ENCODE measurements at places on chromosomes 16 and 17. TPM values are rescaled to one million over a fixed set of nuclear protein-coding genes. Genes with fewer than 3 reads are reported as not detected.

DNA sequence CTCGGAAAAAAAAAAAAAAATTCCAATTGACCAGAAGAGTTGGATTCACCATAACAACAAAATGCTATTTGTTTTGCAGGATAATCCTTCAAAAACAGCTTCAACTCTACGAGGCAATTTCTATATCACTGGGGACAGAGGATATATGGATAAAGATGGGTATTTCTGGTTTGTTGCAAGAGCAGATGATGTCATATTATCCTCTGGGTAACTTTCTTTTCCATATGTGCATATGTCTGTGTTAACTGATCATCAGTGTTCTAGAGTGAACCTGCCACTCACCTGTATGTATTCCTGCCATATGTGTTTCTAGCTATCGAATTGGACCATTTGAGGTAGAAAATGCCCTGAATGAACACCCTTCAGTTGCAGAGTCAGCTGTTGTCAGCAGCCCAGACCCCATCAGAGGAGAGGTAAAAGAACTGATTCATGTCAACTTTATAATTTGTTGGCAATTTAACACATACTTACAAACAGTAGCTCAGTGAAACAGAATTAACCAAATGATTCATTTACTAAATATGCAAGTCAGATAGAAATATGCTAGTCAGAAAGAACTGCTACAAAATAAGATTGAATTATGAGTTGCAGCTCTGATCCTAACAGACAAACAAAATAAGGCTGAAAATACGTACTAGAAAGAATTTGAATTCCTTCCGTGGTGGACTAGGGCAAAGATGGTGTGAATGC, 14.2 kb downstream of the ERI2 start:
- DNase-seq, result no peak

- DNase-seq, result no peak
These were observed 12.0 kb downstream of the IL21R start for GRCh38 chr16:27413956-27414355.

Gene KRT32
- not detected for total RNA-seq

GRCh38 chr17:1467258-1467657, 11.2 kb upstream of the CRK start:
- no peak for DNase-seq

Gene PRSS36
- 0.72 TPM for total RNA-seq

DNA sequence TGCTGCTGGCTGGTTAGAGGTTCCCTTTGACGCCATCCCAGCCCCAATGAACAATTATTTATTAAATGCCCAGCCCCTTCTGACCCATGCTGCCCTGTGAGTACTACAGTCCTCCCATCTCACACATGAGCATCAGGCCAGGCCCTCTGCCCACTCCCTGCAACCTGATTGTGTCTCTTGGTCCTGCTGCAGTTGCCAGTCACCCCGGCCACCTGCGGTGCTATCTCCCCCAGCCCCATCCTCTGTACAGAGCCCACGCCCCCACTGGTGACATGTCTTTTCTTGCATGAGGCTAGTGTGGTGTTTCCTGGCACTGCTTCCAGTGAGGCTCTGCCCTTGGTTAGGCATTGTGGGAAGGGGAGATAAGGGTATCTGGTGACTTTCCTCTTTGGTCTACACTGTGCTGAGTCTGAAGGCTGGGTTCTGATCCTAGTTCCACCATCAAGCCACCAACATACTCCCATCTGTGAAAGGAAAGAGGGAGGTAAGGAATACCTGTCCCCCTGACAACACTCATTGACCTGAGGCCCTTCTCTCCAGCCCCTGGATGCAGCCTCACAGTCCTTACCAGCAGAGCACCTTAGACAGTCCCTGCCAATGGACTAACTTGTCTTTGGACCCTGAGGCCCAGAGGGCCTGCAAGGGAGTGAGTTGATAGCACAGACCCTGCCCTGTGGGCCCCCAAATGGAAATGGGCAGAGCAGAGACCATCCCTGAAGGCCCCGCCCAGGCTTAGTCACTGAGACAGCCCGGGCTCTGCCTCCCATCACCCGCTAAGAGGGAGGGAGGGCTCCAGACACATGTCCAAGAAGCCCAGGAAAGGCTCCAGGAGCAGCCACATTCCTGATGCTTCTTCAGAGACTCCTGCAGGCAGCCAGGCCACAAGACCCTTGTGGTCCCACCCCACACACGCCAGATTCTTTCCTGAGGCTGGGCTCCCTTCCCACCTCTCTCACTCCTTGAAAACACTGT, 11.3 kb downstream of the CX3CL1 start:
- no peak for DNase-seq

GRCh38 chr17:3535253-3535995, 22.2 kb downstream of the TRPV3 start:
- DNase-seq, result peak; percentile 82

- no peak for DNase-seq
These were observed 49.6 kb downstream of the CYLD start for GRCh38 chr16:50791522-50791921.

GRCh38 chr17:4641297-4642195, at the start of gene ALOX15:
ALOX15 (minus strand) TSS chr17:4641678; CDS start chr17:4641651, 27 bp downstream.
- DNase-seq, result no peak

Gene ANKRD40CL
- not detected for total RNA-seq

DNA sequence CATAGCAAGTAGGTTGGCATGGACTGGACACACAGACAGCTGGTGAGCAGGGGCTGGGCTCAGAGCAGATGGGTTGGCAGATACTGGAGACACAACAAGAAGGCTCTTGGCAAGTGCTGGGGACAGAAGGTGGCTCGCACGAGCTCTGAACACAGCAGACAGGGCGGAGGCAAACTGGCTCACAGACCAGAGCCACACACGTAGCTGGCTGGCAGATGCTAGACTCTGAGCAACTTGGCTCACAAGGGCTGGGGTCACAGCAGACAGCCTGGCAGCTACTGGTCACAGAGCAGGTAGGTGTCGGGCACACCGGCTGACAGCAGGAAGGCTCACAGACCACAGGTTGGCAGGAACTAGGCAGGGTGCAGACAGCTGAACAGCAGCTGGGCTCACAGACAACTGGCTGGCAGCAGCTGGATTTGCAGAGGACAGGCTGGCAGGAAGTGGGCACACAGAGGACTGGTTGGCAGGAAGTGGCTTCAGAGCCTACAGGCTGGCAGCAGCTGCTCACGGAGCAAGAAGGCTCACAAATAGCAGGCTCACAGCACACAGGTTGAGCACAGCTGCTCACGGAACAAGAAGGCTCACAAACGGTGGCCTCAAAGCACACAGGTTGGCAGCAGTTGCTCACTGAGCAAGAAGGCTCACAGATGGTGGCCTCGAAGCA, 725 bp downstream of the KRTAP16-1 start:
- peak; percentile 73 for DNase-seq

- no peak for DNase-seq
These were observed 27.4 kb downstream of the BCO1 start for GRCh38 chr16:81265658-81266451.

Gene NOS2
- not detected for total RNA-seq

GRCh38 chr16:56743840-56744239, 13.9 kb downstream of the NUP93 start:
- DNase-seq, result no peak

DNA sequence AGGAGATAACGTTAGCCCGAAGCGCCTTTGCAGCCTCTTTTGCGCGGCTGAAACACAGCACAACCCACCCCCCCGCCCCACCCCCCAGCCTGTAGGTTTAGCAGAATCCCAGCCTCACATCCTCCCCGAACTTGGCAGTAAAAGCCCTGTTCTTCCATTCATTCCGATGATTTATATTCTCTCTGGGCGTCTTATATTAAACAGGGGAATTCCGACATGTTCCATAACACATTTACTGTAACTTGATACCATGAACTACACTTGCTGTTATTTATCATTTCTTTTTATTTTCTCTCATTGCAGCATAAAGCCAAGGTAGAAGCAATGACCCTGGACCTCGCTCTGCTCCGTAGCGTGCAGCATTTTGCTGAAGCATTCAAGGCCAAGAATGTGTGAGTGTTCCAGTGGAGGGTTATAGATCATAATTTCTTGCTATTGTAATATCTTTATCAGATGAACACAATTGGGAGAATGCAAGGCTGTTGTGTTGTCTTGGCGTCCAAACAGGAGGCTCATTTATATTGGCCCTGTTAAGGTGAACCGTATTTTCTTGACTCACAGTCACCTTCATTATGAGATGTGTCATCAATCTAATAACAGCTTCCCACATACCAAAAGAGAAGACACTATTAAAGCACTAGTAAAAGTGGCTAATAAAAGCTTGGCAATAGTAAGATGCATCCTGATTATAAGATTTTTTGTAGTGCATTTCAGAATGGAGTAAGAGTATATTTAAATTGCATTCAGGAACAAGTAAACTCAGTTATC, 287.3 kb downstream of the WWOX start:
- DNase-seq, result no peak

DNA sequence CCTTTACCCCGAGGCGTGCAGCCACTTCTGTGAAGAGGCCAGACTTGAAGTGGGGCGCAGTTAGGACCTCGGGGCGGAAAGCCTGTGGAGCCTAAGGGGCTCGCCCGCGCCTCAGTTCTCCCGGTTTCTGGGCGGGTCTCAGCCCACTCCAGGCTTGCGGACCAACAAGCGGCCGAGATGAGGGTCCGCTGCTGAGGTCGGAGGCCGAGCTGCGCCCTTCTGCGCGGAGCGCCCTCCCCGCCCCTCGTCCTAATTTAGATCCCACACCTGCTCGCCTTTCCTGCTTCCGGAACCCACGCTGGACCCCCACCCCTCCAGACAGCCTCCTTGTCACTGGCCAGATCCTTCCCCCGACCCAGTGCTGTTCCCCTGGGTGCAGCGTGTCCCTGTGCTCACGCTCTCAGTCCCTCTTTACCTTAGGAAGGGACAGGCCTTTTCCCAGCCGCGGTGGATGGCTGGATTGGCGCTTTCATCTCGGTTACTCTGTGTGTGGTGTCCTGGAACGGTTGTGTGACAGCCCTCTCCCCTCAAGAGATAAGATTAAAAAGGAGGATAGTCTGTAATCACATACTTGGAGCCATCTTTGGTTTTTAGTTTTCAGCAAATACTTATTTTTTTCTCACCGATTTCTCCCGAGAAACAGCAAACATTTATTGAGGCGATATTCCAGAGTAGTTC, 933 bp upstream of the ATXN7L3 start:
- no peak for DNase-seq

GRCh38 chr17:47286198-47286914, 32.7 kb downstream of the ITGB3 start:
- DNase-seq, result no peak

DNA sequence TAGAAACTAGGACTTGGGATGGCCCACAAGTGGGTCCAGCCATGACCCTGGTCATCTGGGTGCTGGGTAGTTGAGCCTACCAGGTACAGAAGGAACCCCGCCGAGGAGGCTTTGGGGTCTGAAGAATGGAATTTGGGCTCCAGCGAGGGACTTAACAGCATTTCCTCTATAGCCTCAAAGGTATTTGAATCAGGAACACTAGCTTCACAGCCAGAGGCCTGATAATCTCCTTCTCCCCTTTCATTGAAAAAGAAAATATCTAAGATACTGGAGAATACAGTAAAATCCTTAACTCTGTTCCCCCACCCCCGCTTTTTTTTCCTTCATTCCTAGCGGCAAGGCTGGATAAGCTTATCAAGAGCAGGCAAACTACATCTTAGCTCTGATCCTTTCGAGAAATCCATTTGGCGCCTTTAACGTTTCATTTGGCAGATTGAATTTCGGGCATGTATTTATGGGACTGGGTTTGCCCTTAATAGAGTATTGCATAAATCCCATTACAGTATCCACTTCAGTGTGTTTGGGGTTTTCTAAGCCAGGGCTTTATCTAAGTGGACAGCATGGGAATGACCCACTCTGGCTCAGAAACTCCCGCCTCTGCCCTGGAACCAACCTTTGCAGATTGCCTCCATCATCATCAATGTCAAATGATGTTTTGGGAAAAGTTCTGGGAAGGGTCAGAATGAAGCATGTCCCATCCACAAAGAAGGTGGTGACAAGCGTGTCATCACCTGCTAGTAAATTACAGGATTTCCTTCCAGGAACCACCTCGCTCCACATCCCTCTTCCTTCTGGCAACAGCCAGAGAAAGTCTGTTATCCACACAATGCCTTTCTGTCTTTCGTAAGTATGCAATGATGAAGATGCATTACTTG, 36.9 kb downstream of the XYLT1 start:
- DNase-seq, result no peak

Gene CKLF
- 99.7 TPM for total RNA-seq

Gene MYH3
- total RNA-seq, result 4.1 TPM

GRCh38 chr17:74877592-74878548, 5.1 kb upstream of the FDXR start:
- DNase-seq, result no peak

DNA sequence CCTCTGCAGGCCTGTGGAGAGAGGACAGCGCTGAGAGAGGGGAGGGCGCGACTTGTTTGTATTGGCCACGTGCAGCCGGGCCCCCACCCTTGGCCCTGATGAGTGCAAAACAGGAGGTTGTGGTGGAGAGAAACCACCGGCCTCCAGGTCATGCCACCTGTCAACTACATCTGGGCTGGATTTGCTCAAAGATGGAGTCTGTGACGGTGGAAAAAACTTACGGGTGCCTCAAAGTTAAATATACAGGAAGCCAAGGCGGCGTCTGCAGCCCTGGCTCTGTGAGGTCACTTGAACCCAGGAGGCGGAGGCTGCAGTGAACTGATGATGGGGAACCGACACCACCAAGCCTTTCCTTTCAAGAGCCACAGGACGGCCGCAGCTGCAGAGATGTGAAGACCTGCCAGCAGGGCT, 15.7 kb downstream of the C16orf74 start:
- peak; percentile 82 for DNase-seq

GRCh38 chr16:28277537-28278388, 14.6 kb upstream of the SBK1 start:
- peak; percentile 92 for DNase-seq

DNA sequence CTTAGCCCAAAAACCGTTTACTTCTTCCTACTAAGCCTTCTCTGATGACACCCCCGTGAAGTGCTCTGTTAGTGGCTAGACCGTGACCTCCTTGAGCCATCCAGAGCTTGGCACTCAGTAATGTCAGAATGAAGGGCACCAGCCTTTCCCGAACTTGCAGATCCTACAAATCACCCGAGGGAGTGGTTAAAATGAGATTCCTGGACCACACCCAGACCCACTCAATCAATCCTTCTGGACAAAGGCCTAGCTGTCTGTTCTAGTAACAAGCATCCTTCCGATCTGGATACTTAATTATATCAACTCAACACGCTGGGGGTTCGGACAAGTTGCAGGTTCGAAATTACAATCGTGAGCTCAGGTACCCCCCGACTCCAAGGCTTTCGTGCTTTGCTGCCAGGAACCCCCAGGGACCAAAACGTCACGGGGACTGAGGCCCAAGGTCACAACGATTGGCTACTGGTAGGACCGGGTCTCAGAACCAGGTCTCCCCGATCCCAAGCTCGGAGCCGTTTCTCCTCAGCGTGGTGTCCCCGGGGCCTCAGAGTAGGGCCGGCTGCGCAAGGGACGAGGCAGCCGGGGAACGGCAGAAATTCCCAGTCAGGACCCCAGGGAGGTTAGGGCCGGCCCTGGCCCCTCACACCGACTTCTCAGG, 527 bp downstream of the CIAPIN1 start:
- DNase-seq, result peak; percentile 37

Gene COX10
- 28.6 TPM for total RNA-seq

Gene C17orf78
- total RNA-seq, result not detected

DNA sequence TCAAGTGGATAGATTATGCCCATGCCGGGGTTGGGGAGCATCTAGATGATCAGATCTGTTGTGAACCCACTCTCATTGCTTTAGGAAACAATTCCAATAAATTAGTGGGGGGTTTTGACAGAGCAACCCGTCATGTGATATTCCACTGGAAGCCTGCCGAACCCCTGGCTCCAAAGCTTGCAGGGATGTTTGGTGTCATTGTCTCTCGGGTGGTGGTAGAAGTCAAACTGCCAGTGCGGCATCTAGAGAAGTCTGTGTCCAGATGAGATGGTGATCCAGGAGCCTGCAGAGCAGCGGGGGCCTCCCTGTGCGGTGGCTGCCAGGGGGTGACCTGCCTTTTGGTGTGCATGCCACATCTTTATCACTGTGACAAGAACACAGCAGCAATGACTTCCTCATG, 91.7 kb downstream of the SHISA6 start:
- no peak for DNase-seq

Gene PRR35
- not detected for total RNA-seq
